Peyer's patch (tissue), 4 donors: ENCODE measurements at places on chromosomes 12 and 14.

DNA sequence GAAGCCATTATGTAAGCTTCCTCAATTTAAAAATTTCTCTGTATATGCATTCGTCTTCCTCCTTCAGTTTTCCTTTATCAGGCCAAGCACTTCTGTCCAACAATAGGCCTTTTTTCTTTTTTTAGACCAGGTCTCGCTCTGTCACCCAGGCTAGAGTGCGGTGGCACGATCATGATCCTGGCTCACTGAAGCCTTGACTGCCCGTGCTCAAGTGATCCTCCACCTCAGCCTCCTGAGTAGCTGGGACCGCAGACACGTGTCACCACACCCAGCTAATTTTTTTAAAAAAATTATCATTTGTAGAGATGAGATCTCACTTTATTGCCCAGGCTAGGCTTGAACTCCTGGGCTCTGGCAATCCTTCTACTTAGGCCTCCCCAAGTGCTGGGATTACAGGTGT, 25.8 kb downstream of the TAOK3 start:
- DNase-seq: no peak

DNA sequence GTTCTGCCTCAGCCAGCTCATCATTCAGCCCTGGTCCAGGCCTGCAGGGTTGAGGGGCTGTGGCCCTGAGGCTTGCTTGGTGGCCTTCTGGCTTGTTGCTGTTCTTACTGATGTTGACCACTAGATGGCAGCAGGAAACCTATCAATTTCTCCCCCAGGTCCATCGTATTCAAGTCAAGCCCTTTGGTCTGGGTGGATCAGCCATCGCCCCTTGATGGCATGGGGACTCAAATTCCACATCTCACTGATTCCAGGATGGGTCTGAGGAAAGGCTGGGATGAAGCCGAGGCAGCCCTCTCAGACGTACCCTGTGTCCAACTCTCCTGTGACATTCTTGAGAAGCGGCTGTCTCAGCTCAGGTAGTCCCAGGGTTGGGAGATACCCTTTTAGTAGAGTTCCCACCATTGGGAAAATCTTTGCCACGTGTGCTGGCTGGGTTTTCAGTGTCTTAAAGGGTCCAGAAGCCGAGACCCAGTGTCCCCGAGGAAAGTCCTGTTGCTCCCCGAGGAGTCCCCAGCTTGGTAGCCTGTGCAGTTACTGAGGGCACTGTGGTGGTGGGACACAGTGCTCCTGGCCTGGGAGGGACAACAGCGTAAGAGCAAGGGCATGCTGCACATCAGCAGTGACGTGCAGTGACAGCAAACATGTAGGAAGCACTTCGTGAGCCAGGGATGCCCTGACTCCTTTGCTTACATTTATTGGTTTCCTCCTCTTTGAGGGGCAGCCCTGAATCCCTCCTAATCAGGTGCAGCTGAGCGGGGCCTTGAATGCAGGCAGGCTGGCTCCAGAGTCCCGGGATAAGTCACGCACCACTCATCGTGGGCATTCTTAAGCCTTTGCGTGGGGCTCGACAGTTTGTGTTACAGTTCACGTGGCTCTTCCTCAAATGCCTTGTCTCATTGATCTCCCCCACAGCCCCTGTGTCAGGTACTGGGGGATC, 58.6 kb downstream of the TSPAN9 start:
- DNase-seq: peak; percentile 22

DNA sequence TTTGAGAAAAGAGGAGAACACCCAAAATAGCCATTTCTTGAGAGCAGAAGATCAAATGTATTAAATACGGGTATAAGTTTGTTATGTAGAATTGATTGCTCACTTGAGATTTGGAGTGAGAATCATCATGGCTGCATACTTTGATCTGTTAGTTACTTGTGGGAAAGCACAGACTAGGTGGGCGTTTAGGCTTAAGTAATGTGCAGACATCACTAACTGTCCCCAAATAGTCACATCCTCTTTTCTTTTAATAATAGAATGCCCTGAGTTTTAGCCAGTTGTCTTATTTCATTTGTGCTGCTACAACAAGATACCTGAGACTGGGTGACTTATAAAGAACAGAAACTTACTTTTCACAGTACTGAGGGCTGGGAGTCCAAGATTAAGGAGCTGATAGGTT, 14.3 kb upstream of the GTF2A1 start:
- no peak for DNase-seq

DNA sequence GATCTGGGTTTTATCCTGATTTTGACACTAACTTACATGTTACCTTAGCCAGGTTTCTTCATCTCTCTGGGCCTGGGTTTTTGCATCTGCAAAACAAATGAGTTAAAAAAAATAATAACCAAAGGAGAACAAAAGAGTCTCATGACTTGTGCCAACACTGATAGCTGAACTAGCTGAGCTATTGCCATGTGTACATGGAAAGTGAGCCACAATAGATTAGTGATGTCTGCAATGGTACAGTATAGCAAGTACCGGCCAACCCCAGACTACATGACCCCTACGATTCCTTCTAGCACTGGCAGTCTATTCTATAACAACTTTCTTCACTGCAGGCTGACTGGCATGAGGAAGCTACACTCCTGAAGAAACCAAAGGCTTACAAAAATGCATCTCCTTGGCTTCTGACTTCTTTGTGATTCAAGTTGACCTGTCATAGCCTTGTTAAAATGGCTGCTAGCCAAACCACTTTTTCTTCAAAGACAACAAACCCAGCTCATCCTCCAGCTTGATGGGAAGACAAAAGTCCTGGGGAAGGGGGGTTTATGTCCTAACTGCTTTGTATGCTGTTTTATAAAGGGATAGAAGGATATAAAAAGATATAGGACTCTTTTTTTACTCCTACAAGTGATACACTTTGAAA, 123.7 kb downstream of the DAD1 start:
- DNase-seq: no peak

DNA sequence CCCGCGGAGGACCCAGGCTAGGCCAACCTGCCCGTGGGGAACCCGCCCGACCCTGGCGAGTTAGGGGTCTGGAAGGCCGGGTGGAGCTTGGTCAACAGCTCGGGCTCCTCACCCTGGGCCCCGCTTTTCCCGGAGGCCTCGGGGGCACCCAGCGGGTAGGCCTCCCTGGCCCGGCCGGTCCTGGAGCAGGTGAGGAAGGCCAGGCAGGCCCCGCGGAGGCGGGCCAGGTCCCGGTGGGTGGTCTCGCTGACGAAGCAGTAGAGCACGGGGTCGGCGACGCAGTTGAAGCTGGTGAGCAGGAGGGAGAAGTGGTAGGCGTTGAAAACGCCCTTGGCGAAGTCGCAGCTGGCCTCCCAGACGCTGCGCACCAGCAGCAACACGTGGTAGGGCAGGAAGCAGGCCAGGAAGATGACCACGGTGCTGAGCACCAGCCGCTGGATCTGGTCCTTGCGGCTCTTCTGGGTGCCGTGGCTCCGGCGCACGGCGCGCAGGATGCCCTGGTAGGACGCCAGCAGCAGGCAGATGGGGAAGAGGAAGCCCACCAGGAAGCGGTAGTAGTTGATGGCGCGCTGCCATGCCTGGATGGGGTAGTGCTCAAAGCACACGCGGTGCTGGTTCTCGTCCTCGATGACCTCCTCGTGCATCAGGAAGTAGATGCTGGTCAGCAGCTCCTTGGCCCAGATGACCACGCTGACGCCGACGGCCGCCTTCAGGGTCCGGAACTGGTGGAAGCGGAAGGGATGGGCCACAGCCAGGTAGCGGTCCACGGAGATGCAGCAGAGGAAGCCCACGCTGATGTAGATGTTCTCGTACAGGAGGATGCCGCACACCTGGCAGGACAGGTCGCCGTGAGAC, 10.3 kb downstream of the GPR68 start:
- no peak for DNase-seq

DNA sequence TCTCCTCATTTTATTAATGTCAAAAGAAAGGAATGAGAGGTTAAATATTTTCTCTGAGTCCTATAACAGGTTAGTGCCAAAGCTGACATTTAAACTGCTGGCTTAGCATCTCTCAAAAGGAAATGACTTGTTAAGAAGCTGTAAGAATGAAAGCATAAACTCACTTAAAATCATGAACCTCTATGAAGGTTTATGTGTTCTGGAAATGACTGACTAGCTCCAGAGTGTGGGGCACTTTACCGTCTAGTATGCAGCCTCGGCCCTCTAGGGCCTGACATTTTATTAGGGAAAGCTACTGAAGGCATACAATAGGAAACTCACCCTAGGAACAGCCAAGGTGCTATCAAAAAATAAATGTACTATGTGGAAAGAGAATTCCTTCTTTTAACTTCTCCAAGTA, 35.1 kb downstream of the SPX start:
- no peak for DNase-seq

GRCh38 chr14:82385048-82385447, 851.4 kb upstream of the SEL1L start:
- DNase-seq: no peak

- DNase-seq: no peak
Measured at GRCh38 chr14:67071506-67071905, 117.7 kb upstream of the GARIN2 start.

DNA sequence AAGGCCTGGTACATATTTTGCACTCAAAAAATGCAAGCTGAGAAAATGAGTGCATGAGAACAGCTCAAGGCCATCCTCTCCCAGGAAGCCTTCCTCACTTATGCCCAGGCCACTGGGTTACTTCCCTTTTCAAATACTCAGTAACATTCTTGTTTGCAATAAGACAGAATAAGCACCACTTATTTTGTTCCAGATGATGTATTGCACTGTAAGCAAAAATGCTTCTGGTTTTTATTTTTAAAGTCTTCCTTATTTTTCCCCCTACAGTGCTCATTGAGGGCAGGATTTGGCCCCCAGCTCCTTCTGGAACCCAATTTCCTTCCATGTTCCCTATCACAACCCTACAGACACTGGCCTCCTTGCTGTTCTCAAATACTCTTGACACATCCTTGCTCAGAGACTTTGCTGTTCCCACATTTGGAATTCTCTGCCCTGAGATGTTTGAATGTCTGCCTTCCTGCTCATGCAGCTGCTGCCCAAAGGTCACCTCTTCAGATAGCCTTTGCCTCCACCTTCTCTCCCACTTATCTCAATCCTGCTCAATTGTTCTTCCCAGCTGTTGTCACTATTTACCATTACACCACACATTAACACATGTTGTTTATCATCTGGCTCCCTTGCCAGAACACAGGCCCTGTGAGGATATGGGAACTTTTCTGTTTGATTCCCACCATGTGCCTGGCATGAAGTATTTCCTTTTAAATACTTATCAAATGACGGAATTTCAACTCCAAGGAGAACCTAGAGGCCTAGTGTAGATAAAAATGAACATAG, 49.9 kb downstream of the IFNG start:
- no peak for DNase-seq
